Brain (organoid and tissue), 16 donors: ENCODE measurements at places on chromosomes 4 and X. TPM values are rescaled to one million over a fixed set of nuclear protein-coding genes. Genes with fewer than 3 reads are reported as not detected.

Gene ERAS
- polyA plus RNA-seq = 0.75 TPM

Gene USP27X
- 13.6 TPM for polyA plus RNA-seq

Gene MAP3K15
- polyA plus RNA-seq = 0.20 TPM

Gene CXorf49
- polyA plus RNA-seq = not detected

Gene TIGD4
- not detected for polyA plus RNA-seq
